Midbrain (tissue), 1 donor: ENCODE measurements at places on chromosomes 6 and 20.
A peak's percentile ranks its signal among the peaks of the same experiment; 100 is the strongest.

GRCh38 chr6:144086959-144087358 is 8.4 kb downstream of the SF3B5 start:
- DNase-seq: no peak

GRCh38 chr6:119446115-119446554 is 96.6 kb upstream of the MAN1A1 start:
- no peak for DNase-seq

DNA sequence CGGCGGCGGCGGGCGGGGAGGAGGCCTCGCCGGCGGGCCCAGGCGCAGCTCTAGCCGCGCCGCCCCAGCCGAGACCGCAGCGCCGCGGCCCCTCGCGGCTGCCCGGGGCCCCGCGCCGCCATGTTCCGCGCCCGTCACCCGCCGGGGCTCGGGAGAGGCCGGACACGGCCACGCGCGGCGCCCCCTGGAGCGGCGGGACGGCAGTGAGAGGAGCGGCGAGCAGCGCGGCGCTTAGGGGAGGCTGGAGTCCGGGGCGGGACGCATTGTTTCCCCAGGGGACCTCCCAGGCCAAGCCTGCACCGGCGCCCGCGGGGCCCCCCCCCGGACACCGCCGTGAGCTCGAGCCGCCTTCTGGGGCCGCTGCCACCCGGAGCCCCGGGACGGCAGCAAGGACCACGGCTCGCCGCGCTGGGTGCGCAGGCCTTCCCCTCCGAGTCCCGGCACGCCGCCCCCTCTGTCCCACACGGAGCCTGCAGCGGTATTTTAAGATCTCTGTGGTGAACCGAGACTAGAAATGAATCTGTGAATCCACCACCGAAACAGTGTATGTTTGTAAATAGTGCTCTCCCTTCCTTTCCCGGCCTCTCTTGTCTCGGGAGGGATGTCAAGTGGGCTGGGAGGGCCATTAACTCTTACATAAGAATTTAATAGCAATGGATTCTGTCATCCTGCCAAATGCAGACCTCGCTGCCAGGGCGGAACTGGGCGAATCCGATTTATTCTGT is 424 bp upstream of the KIF13A start:
- DNase-seq: peak; percentile 82

- no peak for DNase-seq
These were observed 106.1 kb downstream of the TNFAIP3 start for GRCh38 chr6:137973201-137973600.

DNA sequence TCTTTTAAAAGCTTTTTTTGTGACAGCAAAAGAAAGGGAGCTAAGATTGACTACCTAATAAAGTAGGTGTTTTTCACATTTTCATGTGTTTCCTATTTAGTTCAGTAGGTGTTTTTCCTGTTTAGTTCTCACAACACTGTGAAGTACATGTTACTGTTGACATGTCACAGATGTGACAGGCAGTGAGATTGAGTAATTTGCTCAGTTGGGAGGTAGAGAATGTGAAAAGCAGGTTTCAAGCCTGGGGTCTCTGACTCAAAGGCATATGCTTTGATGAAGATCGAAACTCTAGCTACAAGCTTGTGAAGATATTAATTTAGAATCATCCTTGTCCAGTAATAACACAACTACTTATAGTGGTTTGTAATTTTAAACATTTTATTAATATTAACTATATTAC is 43.1 kb downstream of the SLX4IP start:
- no peak for DNase-seq

DNA sequence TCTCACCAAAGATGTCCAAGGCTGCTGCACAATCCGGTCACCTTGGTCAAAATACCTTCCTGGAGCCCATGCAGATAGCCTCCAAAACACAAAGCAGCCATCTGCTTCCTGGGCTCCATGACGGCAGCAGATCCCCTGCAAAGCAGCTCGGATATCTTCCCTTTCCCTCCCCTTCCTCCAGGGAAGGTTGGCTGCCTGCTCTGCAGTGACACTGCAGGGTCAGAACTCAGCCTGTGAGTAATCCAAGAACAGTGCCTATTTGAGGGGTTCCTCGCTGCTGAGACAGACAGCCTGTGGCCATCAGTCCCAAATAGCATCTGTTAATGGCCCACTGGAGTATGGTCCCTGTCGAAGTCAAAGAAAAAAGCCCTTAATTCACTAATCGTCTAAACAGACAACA is 270.8 kb downstream of the PREX1 start:
- no peak for DNase-seq

DNA sequence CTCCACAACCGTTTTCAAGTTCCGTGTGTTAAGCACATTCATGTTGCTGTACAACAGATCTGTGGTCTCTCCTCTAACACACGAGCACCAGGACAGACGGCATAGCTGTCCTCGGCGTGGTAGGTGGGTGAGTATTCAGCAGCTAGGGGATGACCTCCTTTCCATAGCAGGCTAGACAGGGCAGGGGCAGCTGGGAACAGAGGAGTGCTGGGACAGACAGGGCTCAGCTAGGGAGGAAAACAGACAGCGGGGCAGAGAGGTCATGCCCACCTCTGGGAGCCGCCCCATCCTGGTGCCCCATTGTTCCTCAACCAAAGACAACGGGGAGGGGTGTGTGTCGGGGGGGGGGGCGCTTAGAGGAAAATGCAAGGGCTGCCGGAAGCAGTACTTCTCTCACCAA is 271.5 kb upstream of the FOXQ1 start:
- no peak for DNase-seq
